Right ventricle myocardium superior (tissue), 1 donor: ENCODE measurements at places on chromosomes 3 and 15. TPM values are rescaled to one million over a fixed set of nuclear protein-coding genes. Genes with fewer than 3 reads are reported as not detected.

DNA sequence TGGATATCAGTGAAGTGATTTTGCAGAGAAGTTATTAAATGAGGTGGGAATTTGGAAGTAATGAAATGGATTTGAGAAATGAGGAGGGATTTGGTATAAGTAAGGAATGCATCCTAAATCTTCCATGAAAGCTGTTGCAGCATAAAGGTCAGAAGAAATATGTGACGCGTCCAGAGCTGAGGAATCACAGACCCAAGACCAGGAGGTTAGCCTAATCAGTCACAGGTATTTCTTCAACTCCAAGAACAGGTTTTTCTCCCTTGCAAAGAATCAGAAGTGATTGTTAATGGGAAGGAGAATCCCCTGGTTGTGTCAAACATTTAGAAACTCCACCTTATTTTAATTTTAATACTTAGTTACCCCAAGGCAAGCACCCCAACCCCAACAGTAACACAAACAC lies 253.2 kb downstream of the MEX3B start:
- DNase-seq = no peak

DNA sequence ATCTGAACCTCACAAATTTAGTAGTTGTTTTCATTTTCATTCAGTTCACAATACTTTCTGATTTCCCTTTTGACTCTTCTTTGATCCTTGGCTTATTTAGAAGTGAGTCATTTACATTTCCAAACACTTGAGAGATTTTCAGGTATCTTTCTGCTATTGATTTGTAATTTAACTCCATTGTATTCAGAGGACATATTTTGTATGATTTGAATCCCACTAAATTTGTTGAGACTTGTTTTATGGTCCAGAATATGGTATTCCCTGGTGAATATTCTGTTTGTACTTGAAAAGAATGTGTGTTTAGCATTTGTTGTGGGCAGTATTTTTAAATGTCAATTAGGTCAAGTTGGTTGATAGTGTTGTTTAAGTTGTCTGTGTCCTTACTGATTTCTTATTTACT lies 29.6 kb downstream of the FAN1 start:
- no peak for DNase-seq

DNA sequence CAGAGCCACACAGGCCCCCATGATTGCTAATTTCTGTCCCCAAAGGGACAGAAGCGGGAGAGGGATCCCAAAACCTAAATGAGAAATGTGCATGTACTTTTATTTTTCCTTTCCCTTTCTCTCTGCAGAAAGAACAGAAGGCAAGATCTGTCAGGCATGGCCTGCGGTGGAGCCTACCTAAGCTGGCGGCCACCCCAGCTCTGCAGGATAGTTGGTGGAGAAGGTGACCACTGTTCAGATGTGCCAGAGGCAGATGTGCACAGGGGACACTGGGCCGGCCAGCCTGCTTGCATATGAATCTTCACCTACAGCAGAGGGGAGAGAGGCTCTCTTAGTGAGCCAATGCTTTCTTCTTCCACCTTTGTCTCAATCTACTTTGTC lies 2.1 kb upstream of the AMOTL2 start:
- DNase-seq = no peak

DNA sequence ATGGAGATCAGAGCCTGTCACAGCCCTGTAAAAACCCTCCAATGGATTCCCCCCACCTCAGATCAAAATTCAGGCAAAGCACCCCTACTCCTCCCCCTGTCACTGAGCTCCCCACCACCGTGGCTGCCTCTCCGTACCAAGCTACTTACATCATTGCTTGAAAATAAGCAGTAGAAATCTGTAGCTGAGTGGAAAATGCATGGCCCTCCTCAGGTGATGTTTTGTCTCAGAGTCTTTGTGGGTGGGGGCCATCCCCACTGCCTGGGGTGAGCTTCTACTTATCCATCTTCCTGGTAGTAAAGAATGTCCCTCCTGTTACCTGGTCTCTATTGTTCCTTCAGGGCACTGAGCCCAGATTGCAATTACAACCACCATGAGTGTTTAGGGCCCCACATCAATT lies 34.5 kb downstream of the SLCO2A1 start:
- DNase-seq = no peak

DNA sequence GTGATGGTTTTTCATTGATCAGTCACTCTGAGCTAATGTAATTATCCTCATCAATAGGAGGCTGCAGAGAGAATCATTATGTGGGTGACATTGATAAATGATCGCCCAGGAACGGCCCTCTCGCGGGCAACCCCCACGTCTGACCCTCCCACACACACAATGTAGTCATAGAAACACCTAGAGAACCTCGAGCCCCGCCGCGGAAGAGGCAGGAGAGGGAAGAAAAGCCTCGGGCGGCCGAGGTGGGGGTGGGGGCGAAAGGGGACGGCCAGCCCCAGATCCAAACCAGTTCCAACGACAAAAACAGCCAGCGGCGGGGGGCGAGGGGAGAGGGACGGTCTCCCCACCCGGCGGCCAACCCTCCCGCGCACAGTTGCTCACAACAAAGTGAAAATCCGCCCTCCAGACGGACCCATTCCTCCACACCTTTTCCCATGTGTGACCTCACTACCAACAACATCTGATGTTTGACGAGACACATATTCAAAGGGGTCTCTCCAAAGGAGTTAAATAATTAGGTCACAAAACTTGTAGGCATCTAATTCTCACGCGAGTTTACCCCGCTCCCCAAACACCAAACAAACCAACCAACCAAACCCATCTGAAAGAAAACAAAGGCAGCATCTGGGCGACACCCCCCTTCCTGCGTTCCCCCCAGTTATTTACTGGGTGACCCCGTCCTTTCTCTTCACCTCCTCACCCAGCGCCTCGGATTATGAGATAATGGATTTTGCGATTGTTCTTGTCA lies 213.0 kb downstream of the MEIS2 start:
- no peak for DNase-seq

DNA sequence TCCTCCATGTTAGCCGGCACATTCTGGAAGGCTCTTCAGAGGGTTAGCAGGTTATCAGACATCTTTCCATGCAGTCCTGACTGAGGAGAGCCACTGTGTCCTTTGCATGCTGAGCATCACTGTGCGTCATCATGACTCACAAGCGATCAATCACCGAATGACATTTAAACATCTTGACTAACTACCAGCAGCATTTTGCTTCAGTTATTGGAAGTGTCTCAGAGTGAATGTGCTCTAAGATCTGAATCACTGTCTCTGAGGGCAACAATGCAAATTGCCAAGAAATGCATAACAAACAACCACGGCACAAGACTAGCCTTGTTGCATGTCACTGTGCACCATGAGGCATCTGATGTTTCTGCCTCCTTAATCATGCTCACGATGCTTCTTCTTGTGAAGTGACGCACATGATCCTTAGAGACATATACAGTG lies 18.3 kb upstream of the ATP8B4 start:
- DNase-seq = no peak

- no peak for DNase-seq
These were observed 85.0 kb downstream of the CCNL1 start for GRCh38 chr3:157074981-157075380.

GRCh38 chr3:42914771-42915515 lies 9.0 kb downstream of the ZNF662 start:
- DNase-seq = no peak

GRCh38 chr15:25687689-25688088 lies 175.4 kb downstream of the ATP10A start:
- DNase-seq = no peak

GRCh38 chr15:86863226-86863915 lies 783.7 kb downstream of the AGBL1 start:
- no peak for DNase-seq

GRCh38 chr15:55993804-55994560 lies 570 bp upstream of the NEDD4 start:
- DNase-seq = no peak

GRCh38 chr15:97652700-97653167 lies 307.8 kb upstream of the ARRDC4 start:
- no peak for DNase-seq

ZPLD1 gene
- not detected for total RNA-seq

ST8SIA2 gene
- 2.0 TPM for total RNA-seq

HCLS1 gene
- 9.6 TPM for total RNA-seq

DOCK3 gene
- 3.6 TPM for total RNA-seq

CASR gene
- not detected for total RNA-seq

MUC20 gene
- 5.4 TPM for total RNA-seq

PROS1 gene
- total RNA-seq = 19.8 TPM

ANKUB1 gene
- not detected for total RNA-seq

ASTE1 gene
- 3.0 TPM for total RNA-seq

PTPN23 gene
- 19.0 TPM for total RNA-seq
